Immature natural killer cell (primary cell): ENCODE measurements at places on chromosomes 4 and X.
A peak's percentile ranks its signal among the peaks of the same experiment; 100 is the strongest.

DNA sequence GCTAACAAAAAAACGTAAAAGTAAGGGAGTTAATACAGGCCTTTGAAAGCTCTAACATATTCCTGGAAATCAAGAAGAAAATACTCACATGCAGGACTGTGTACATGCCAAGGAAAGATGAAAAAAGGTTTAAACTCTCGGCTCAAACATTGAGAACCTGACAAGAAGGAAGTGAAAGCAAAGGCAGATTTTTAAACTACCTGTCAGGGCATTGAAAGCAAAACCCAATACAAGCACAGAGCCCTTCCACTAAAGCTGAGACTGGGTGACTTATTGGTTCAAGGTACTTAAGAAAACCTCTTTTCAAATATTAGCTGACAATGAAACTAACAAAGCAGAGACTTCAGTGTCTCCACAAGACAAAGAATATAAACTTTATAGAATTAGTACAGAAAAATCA is 313.0 kb upstream of the GRID2 start:
- H3K27ac ChIP-seq, result no peak overlapping the region
- H3K36me3 ChIP-seq, result no peaks in the 10 kb centered on the region
- H3K4me1 ChIP-seq, result no peaks in the 10 kb centered on the region
- DNase-seq, result no peak
- H3K27me3 ChIP-seq, result no peaks in the 10 kb centered on the region
- no peak overlapping the region for H3K4me3 ChIP-seq

- H3K4me1 ChIP-seq, result no peaks in the 10 kb centered on the region
- no peak overlapping the region for H3K27ac ChIP-seq
- no peak for DNase-seq
- no peaks in the 10 kb centered on the region for H3K36me3 ChIP-seq
These were observed 207.0 kb upstream of the TBL1X start for GRCh38 chrX:9257718-9258420.

- H3K4me3 ChIP-seq, result no peak overlapping the region
- peak; percentile 32 for DNase-seq
- H3K4me1 ChIP-seq, result peaks cover 6% of the 10 kb centered on the region
- peaks cover 4% of the 10 kb centered on the region for H3K27me3 ChIP-seq
- no peaks in the 10 kb centered on the region for H3K36me3 ChIP-seq
These were observed 16.3 kb downstream of the KLF8 start for GRCh38 chrX:56248492-56248891.

- no peak for DNase-seq
- no peaks in the 10 kb centered on the region for H3K36me3 ChIP-seq
- H3K4me1 ChIP-seq, result no peaks in the 10 kb centered on the region
- peaks cover 2% of the 10 kb centered on the region for H3K27me3 ChIP-seq
- H3K4me3 ChIP-seq, result no peak overlapping the region
- H3K27ac ChIP-seq, result no peak overlapping the region
These were observed 2362.2 kb upstream of the AGA start for GRCh38 chr4:179804440-179804839.

DNA sequence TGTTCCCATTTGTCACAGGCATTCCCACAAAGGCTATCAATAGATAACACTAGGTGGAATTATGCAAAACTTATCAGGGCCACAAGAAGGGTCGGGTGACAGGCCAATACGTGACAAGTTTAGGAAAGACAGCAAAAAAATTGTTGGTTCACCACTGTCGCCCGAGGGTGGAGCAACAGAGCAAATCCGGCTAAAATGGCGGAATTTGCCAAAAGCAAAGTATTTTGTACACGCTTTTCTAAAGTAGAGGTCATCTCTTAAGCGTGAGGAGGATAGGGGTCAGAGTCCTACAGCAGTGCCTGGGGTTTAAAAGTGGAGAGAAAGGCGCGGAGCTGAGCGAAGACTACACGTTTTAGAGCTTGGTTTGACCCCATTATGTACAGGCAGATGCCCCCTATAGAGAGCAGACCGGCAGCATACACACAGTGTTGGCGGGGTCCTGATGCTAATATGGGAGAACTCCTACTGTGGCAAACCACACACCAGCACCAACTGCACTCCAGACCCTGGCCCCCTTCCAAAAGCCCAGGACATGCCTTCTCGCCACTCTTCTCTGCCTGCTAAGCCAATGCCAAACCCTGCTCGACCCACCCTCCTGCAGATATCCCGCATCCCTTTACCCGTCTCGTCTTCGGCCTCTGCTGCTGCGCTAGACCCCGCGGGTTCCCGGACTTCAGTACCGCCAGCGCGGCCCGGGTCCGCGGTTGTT is 733 bp downstream of the CCNA2 start:
- H3K27ac ChIP-seq, result peak overlapping the region; percentile 83
- peaks cover 4% of the 10 kb centered on the region for H3K27me3 ChIP-seq
- H3K4me3 ChIP-seq, result peak overlapping the region; percentile 92
- no peaks in the 10 kb centered on the region for H3K36me3 ChIP-seq
- H3K4me1 ChIP-seq, result peaks cover 28% of the 10 kb centered on the region
- no peak for DNase-seq

DNA sequence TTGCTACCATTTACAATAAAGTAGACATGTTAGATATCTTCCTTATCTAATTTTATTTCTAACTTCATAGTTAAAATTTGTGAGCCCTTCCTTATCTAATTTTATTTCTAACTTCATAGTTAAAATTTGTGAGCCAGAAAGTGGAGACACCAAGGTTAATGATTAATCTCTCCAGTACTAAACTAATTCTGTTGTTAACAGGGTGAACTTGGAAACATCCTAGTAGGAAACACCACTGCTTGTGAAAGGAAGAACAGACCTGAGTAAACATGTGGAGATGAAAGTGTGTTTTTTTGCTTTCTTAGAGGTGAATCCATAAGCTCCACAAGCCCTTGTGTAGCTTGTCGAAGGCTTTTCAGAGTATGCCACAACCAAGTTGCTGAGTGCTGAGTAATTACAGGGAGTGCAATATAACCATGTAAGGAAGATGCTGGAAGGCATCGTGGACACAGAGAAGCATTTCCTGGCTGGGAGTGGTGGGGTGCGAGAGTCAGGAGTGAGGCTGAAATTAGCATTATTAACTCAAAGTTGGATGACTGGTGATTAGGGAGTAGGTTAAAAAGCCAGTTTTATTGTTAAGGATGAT is 118.6 kb upstream of the NEIL3 start:
- H3K4me3 ChIP-seq, result no peak overlapping the region
- H3K27me3 ChIP-seq, result peaks cover 2% of the 10 kb centered on the region
- H3K4me1 ChIP-seq, result no peaks in the 10 kb centered on the region
- no peak overlapping the region for H3K27ac ChIP-seq
- no peak for DNase-seq
- no peaks in the 10 kb centered on the region for H3K36me3 ChIP-seq

GRCh38 chrX:130079824-130080406 is 30.4 kb downstream of the ELF4 start:
- peaks cover 5% of the 10 kb centered on the region for H3K36me3 ChIP-seq
- peaks cover 56% of the 10 kb centered on the region for H3K4me1 ChIP-seq
- peak overlapping the region; percentile 84 for H3K27ac ChIP-seq
- peak; percentile 68 for DNase-seq

DNA sequence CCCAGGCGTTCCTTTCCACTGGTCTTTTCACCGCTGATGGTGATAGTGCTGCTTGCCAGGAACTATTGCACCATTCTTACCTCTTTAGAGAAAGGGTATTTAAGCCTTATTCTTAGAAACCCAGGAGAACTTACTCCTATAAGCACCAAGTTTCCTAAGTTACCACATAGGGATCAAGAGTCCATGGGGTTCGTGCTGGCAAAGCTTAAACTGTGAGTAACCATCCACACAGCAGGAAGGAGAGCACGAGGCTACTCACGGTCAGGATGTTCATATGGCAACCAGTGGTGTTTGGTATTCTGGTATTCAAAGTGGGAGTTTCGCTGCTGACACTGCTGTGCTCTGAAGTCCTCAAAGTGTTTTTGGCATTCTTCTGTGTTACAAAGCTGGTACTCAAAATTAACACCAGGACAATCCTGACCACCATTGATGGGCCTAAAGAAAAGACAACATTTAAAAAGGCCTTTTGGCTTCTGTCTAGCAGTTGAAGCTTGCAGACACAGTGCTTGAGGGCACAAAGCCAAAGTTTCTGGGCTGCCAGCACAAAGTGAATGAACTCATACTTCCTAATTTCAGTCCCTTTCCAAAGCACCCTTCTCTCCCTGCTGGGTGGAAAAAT is 256.9 kb downstream of the ADAMTS3 start:
- H3K36me3 ChIP-seq, result no peaks in the 10 kb centered on the region
- no peak overlapping the region for H3K27ac ChIP-seq
- H3K27me3 ChIP-seq, result no peaks in the 10 kb centered on the region
- no peak overlapping the region for H3K4me3 ChIP-seq
- no peak for DNase-seq
